Activated CD4-positive, alpha-beta T cell treated with anti-CD3 and anti-CD28 coated beads for 24 hours (primary cell): ENCODE measurements at places on chromosomes 1 and 21.

GRCh38 chr1:209774592-209774991 is 9.8 kb downstream of the C1orf74 start:
- no peak for DNase-seq

- DNase-seq, result no peak
Observed at GRCh38 chr1:6801966-6802365, 16.7 kb downstream of the CAMTA1 start.

DNA sequence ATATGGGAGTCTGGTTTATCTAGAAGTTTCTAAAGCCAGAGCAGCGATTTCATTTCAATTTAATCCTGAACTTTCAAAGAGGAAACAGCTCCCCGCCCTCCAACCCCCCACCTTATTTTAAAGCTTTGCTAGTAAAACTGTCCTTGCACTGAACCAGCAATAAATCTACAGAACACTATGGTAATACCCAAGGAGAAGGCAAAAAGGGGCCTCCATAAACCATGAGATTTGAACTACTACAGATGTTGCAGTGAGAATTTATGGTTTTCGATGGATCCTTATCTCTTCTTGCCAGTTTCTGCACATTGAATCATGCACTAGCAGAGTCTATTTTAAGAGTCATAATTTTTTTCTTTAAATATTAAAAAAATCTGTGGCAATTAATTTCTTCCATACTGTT is 64.8 kb upstream of the BEND5 start:
- no peak for DNase-seq

DNA sequence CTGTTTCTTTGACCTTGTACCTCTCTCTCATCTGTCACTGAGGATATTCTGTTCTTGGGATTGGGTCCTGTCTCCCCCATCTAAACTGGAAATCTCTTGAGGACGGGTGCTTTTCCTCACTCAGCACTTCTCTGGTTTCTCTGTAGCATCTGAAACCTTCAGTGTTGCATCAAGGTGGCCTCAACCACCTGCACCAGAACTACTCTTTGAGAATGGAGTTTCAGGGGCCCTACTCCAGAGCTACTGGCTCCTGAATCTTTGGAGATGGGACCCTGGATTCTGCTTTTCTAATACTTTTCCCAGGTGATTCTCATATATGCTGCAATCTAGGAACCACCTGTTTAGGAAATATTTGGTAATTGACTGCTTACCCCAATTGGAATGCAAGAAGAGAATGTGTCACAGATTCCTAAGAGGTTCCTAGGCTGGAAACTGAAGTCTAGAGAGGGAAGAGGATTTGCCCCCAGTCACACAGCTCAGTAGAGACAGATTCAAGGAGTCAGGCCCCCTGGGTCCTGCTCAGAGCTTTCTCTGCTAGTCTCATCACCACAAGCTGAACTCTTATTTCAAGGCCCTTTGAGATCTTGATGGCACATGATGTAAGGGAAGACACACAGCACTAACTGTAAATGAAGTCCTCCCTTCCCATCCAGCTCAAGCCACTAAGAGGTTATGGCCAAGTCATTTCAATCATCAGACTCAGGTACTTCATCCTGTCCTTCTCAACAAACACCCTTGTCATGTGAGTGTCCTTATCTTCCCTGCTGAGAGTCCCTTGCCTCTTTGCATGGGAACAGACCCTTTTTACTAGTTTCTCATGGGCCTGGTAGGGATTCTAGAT is 48.7 kb downstream of the EIF2D start:
- DNase-seq, result no peak

DNA sequence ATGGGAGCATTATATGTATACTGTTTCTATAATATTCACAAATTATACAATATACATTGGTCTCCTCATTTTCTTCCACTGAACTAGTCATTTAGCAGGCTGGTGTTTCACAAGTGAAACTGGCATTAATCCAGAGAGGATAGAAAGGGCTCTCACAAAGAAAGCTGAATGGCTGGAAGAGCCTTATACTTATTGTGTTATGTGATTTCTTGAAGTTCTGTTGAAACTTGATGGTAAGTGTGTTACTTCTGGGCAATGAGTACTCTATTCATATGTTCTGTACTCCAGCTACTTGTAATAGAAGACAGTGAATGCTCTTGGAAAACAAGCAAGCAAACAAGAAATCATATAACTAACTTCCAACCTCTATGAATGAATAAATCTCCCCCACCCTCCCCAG is 14.9 kb downstream of the STX12 start:
- no peak for DNase-seq

- DNase-seq, result no peak
Observed at GRCh38 chr1:118335331-118335732, 150.3 kb upstream of the SPAG17 start.

- no peak for DNase-seq
Observed at GRCh38 chr1:167465743-167466142, 52.6 kb downstream of the CD247 start.

DNA sequence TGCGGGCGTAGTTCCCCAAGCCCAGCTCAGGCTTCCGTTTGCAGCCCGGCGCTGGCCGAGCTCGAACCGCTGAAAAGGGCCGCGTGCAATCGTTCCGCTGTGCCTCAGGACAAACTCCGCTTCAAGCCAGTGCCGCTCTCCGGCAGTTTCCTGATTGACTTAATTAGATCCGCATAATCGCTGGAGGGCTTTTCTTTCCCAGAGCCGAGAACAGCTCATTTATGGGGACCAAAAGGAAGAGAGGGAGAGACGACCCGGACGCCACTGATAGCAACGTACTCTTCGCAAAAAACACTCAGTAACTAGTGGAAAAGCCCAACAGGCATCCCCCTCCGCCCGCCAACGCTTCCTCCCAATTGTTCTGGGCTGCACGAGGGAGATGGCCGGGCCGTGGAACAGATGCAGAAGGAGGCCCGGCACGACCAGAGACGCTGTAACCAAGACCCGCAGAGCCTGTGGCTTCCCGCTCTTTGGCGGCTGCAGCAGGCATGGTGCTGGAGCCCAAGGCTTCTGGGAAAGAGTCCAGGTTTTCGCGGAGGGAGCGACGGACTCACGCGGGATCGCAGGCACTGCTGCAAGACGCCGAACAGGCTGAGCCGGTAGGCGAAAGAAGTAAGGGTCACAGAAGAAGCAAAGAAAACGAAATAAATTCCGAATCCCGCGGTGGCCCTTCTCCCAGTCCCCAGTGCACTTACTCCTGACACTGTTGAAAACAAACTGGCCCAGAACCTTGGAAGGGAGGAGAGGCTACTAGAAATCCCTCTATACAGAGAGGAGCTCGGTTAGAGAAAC is 3.6 kb upstream of the FOXD2 start:
- DNase-seq, result no peak

DNA sequence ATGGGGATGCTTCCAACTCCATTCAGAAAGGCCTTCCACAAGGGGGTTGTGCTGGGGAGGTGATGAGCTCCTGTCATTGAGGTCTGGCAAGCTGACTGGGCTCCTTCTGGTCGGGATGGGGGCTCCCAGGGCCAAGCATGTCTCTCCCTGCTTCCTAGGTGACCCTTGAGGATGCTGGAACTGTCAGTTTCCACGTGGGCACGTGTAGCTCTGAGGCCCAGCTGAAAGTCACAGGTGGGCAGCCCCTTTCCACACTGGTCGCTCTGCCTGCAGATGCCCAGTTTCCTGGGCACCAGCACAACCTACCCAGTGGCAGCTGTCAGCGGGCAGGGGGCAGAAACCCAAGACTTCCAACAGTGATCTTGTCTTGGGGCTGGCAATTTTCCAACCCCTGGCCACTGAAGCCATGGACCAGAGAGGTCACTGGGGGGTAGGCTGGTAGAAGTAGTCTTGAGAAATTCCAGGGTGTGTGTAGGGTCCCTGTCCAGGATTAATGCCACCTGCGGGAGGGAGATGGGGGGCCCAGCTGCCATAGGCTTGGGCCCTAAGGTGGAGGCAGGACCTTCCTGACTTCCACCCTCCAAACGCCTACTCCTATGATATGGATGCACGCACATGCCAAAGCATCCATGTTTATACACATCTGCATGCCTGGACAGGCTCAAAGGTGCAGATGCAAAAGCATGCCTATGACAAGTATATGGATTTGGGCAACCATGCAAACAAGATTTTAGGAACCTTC is 97.1 kb downstream of the TRIM11 start:
- DNase-seq, result no peak

GRCh38 chr1:204744107-204744779 is 58.7 kb upstream of the LRRN2 start:
- DNase-seq, result no peak

- no peak for DNase-seq
Observed at GRCh38 chr1:238639861-238640260, 746.5 kb upstream of the CHRM3 start.

- DNase-seq, result no peak
Observed at GRCh38 chr1:173267453-173267945, 60.4 kb upstream of the TNFSF4 start.

- no peak for DNase-seq
Observed at GRCh38 chr1:1230656-1231399, 973 bp downstream of the SDF4 start.

DNA sequence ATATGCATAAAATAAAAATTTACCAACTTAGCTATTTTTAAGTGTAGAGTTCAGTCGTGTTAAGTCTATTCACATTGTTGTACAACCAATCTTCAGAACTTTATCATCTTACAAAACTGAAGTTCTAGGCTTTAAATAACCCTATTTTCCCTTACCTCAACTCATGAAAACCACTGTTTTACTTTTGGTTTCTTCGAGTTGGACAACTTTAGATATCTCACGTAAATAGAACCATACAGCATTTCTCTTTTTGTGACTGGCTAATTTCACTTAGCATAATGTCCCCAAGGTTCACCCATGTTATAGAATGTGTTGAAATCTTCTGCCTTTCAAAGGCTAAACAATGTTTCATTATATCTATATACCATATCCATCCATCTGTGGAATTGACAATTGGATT is 819.0 kb upstream of the ADGRL4 start:
- DNase-seq, result no peak

DNA sequence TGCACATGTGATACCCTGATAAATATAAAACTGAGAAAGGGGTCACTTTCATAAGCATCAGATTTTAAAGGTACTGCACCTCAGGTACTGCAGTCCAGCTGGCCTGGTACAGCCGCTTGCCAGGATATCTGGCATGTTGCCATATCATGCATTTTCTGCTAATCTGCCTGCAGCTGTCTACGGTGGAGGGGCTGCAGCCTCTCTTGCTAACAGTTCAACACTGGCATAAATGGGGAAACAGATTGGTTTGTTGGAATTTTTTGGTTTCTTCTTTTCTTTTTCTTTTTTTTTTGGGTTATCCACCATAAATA is 71.5 kb downstream of the MIS18A start:
- DNase-seq, result no peak

GRCh38 chr21:45572783-45573451 is 30.7 kb upstream of the SLC19A1 start:
- no peak for DNase-seq

DNA sequence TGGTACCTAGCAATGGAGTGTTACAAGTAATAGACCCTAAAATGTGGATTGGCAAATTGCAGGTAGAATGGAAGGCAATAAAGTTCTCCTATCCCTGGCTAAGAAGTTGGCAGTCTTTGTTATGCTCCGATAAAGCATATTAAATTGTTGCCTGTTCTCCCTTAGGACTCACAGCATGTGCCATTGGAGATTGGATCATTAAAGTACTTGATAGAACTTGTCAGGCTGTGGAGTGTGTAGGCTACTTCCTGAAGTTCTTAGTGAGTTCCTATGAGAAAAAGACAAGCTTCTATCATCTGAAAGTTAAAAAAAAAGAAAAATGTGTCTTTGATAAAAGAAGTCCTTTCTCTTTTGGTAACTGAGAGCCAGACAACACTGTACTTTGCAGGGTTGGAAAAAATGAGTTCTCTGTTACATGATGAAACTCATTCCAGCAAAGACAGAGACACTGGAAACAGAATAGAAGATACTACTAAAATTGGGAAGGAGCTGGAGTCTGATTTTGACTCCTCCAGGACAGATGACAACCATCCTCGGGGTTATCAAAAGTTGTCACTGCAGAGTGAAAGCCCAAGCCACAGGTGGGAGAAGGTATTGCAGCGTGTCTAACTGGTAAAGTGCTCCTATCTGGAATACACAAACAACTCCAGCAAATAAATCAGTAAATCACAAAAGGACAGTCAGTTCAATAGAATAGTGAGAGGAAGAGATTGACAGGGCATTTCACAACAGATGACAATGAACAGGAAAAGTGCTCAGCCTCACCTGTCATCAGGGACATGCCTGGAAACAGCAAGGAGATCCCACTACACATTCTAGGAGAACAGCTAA is 87.5 kb upstream of the WDR26 start:
- DNase-seq, result no peak

DNA sequence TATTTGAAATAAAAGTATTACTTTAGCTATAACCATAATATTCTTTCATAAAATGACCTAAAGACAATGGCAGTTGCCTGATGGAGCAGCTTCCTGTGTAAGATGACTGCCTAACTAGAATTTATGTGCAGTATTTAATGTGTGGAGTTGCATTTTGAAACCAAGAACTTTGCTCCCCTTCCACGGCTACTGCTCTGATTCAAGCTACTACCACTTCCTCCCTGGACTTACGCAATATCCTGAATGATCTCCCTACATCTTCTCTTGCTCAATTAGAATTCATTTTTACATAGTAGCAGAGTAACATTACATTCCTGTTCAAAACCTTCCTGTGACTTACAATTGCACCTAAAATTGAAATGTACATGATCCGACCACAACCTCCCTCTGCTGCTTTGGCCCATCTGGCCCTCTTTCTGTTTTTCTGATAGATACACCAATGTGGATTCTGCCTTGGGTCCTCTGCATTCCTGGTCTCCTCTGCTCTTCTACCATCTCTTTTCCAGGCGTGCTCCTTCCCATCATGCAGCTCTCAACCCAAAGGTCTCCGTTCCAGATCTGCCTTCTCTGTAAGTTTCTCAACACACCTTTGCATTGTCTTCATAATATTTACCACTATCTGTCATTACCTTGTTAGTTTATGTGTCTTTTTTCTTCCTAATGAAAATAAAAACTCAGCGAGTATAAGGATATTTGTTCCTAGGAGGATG is 47.4 kb upstream of the USP25 start:
- DNase-seq, result no peak

- DNase-seq, result no peak
Observed at GRCh38 chr1:212133319-212133718, 97.8 kb downstream of the DTL start.

- no peak for DNase-seq
Observed at GRCh38 chr1:110161849-110162248, 11.6 kb downstream of the SLC6A17 start.

DNA sequence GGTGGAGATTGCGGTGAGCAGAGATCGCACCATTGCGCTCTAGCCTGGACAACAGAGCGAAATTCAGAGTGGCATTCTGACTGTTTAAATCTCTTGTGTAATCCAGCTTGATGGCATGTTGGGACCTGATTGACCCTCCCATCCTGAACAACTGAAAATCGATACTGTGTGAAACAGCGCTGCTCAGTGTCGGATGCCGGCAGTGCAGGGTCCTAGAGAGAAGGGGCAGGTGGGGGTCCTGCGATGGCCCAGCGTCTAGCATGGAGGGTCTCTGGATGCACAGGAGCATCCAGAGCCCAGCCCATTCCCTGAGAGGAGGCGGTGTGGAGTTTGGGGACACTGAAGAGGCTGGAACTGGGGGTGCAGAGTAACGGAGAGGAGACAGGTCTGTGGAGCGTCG is 15.8 kb downstream of the AGT start:
- DNase-seq, result no peak
